Mesothelial cell of epicardium (in vitro differentiated cells): ENCODE measurements at places on chromosomes 13 and 19. TPM values are rescaled to one million over a fixed set of nuclear protein-coding genes. Genes with fewer than 3 reads are reported as not detected.

DNA sequence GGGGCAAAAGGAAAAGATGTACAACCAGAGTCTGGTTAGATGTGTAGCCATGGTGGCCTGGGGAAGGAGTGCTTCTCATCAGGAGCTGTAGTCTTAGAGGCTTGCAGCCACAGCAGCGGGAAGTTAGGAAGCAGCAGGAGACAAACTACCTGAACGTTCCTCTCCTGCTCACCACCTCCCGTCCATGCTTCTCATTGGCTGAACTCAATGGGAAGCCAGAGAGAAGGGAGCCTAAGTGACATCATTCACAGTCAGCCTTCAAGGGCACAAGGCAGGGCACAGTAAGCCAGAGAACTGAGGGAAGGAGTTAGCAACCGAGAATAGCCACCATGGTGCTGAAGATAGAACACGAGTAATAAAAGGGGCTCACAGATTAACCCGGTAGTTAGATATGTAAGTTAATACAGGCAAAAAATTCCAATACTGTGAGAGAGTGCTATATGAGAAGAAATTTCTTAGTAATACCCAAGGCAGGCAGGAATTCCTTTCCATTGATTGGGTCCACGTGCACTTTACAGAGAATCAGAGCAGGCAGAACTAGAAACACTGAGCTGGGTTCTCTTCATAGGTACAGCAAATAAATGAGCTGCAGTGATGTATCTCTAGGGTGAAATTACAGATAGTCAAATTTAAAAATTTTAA is 391.5 kb upstream of the DACH1 start:
- no peak for DNase-seq

- no peak for DNase-seq
These were observed 18.5 kb downstream of the TNFRSF19 start for GRCh38 chr13:23588666-23589065.

- DNase-seq, result no peak
These were observed 203.9 kb downstream of the SHISA2 start for GRCh38 chr13:25847635-25848626.

GRCh38 chr13:33183431-33184111 is 102.0 kb downstream of the STARD13 start:
- no peak for DNase-seq

- no peak for DNase-seq
These were observed 633 bp downstream of the MYH14 start for GRCh38 chr19:50204081-50204428.

GRCh38 chr13:112177450-112178288 is 110.7 kb downstream of the SOX1 start:
- DNase-seq, result peak; percentile 25

- DNase-seq, result no peak
These were observed 855 bp downstream of the LYL1 start for GRCh38 chr19:13101590-13102415.

- no peak for DNase-seq
These were observed 121.1 kb downstream of the NHLRC3 start for GRCh38 chr13:39159393-39159792.

- DNase-seq, result no peak
These were observed 64.5 kb upstream of the MED4 start for GRCh38 chr13:48159401-48159800.

- DNase-seq, result no peak
These were observed 9.1 kb upstream of the PSG6 start for GRCh38 chr19:42926781-42927180.

DNA sequence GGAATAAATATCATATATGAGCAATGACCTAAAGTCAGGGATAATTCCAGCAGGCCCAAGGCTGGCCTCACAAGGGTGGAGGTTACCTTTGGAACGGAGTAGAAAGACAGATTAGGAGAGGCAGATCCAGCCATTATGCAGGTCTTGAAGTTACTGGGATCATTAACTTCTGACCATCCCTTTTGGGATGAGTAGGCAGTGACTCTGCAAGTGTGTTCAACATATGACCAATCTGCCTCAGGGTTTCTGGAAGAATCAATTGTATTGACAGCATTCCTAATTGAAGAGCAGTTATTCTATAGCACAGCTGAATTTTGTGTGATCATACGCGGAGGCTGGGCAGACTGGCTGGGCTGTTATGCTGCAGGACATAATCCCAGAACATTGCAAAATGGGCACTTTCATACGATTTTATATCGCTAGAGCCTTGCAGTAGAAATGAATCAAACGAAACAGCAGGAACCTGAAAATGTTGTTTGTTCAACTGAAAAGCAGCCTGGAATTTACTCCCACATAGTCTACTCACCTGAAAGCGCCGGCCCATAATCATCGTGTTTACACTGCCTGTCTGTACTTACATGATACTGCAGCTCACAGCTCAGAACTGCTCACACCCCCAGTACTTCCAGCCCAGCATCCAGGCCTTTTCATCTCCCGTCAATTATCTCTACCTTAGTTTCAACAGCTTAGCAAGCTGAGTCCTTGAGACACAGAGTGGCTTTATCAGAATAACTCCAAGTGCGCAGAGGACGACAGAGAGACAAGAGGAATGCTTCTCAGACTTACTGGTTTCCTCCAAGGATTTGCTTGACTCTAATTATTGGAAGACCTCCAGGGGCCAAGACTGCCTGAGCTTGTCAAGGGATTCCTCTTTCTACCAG is 556.1 kb downstream of the EFNB2 start:
- DNase-seq, result no peak

GRCh38 chr13:107067381-107067780 is 499.4 kb upstream of the ARGLU1 start:
- no peak for DNase-seq

DNA sequence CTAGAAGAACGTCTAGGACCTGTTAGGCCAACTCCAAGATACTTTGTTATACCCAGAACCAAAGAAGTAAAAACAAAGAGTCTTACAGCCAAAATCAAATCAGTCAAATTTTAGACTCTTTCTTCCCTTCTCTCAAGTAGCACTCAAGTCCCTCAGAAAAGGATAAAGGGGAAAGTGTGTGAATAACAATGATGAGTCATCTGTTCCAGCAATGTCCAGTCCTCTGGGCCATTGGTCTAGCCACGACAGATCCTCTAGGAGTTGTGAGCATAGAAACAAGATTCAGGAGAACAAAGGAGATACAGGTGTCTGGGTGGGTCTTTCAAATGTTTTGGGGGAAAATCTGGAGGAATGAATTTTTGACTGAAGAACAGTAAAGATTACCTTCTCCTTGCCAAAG is 36.3 kb downstream of the STOML3 start:
- DNase-seq, result no peak

- DNase-seq, result no peak
These were observed 39.2 kb downstream of the ZSWIM4 start for GRCh38 chr19:13834244-13835069.

DNA sequence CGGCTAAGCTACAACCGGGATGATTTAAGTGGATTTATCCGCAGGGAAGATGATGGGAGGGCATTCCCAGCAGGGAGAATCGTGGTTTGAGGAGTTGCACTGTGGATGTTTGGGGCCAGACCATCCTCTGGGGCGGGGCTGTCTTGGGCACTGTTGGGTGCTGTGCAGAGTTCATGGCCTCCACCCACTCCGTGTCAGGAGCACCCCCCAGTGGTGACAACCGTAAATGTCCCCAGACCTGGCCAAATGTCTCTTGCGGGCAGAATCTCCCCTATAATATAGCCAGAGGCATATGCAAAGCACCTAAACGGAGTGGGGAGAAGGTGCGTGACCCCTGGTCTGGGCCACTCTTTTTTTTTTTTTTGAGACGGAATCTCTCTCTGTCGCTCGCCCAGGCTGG is 40.2 kb downstream of the SMIM24 start:
- DNase-seq, result no peak

DNA sequence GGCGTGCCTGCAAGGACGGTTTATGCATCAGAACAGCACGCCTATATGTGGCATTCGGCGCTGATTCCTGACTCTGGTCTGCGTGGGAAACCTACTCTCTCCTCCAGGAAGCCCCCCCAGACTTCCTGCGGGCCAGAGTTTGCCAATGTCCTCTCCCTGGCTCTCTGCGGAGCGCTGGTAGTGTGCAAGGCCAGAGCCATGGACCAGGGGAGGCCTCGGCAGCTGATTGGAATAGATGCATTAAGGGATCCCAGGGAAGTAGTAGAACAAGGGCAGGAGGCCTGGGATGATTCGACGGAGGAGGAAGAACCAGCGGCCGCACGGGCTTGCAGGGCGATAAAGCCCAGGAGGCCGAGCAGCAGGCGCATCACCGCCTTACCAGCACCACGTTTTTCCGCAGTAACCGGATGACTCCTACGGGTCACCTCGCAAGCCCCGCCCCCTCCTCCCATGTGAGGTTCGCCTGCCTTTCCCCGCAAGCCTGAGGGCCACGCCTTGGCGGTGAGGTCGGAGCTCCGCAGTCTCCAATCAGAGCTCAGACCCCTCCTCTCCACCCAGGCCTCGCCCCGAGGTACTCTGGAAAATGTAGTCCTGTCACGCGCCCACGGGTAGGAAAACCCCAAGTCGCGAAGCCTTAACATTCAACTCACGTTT is 5.0 kb downstream of the CLEC11A start:
- DNase-seq, result peak; percentile 68

GRCh38 chr19:29293736-29294342 is 80.9 kb upstream of the UQCRFS1 start:
- no peak for DNase-seq

- no peak for DNase-seq
These were observed 109.7 kb downstream of the NUFIP1 start for GRCh38 chr13:44879452-44880058.

DNA sequence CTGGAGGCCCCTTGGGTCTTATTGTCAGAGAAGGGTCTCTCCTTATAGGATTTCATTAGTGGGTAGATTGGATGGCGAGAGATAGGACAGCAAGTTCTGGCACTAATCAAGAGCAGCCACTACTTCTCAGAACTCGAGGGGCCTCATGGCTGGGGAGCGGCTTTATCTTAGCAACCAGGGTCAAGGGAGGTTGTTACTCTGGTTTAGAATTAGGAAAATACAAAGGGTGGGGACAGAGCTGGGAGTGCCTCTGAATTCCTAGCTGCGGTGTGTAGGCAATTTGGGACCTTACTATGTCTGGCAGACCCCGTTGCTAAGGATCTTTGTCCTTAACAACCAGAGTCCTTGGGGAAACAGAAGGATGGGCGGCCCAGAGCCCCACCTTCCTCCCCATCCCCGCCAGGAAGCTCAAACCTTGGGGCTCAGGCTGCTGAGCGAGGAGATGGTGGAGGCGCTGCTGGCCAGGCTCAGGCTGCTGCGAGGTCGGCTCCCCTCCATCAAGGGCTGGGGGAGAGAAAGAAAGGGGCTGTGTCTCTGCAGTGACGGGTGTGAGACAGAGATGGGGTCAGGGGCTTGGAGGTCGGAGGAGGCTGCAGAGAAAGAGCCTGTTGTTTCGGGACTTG is 1.2 kb downstream of the PLEKHA4 start:
- DNase-seq, result no peak

- DNase-seq, result no peak
These were observed 98.4 kb downstream of the WDFY2 start for GRCh38 chr13:51682686-51683085.

The MUC16 gene
- 0.60 to 1.1 TPM (median 0.66 TPM) in 3 replicates for total RNA-seq

The LILRA5 gene
- not detected in 3 replicates for total RNA-seq

The WASF3 gene
- 18.0 to 19.4 TPM (median 18.9 TPM) in 3 replicates for total RNA-seq

The LIM2 gene
- total RNA-seq, result not detected in 3 replicates

The ZNF793 gene
- total RNA-seq, result 29.7 to 32.1 TPM (median 30.4 TPM) in 3 replicates

The MYO1F gene
- total RNA-seq, result 0.35 to 0.69 TPM (median 0.47 TPM) in 3 replicates

The LGI4 gene
- 1.1 to 2.0 TPM (median 1.4 TPM) in 3 replicates for total RNA-seq

The ZNF626 gene
- 30.2 to 34.6 TPM (median 30.3 TPM) in 3 replicates for total RNA-seq

The MIR17HG gene
- total RNA-seq, result 15.1 to 16.5 TPM (median 16.3 TPM) in 3 replicates
